ENCODE measurements at places on chromosomes 5 and 9.

- DNase-seq = no peak
Observed at GRCh38 chr5:126363658-126364057, 59.6 kb upstream of the GRAMD2B start.

- no peak for DNase-seq
Observed at GRCh38 chr5:56986626-56986947, 34.7 kb upstream of the MIER3 start.

- no peak for DNase-seq
Observed at GRCh38 chr5:149953436-149954121, 7.0 kb upstream of the SLC26A2 start.

DNA sequence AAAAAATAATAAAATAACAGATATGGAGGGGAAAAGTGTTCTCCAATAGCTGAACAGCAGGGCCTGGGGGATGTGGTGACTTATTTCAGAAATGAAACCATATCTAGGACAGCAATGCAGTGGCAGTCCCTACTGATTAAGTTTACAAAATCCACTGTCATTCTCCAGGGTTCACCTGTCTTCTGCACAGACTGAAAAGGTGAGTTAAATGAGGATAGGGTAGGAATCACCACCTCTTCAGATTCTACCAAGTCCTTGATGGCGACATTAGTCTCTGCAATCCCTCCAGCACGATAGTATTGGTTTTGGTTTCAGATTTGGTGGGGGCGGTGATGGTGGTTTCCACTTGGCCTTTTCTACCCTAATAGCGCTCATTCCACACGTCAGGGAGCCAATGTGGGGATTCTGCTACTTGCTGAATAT lies 32.3 kb upstream of the NPM1 start:
- DNase-seq = no peak

DNA sequence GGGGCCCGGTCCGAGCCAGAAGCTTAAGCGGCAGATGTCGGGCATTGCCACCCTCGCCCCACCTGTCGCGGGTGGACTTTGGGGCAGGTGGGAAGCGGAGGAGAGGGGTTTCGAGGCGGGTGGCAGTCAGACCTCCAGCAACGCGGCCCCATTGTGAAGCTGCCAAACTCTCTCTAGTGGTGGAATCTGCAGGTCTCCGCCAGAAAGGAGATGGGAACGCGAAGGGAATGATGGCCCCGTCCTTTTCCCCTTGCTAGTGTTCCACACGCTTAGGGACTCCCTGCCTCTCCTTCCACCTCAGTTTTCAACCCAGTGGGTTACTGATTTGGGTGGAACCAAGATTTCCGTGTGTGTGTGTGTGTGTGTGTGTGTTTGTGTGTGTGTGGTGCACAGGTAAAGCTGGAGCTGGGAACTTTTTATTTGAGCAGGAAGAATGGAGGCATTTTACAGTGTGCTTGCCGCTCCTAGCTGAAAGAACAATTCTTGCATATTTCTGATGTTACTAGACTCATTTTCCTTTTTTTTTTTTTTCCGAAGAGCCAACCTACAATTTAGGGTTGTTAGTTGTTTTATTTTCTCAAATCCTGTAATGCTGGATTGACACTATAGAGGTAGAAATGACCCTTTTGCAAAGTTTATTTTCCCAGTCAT lies 1.3 kb downstream of the MACIR start:
- DNase-seq = no peak

GRCh38 chr5:122419142-122419894 lies 107.3 kb downstream of the SNCAIP start:
- no peak for DNase-seq

GRCh38 chr5:172284611-172284980 lies 1.0 kb upstream of the UBTD2 start:
- DNase-seq = no peak

GRCh38 chr9:81621785-81622259 lies 67.5 kb downstream of the TLE1 start:
- no peak for DNase-seq

DNA sequence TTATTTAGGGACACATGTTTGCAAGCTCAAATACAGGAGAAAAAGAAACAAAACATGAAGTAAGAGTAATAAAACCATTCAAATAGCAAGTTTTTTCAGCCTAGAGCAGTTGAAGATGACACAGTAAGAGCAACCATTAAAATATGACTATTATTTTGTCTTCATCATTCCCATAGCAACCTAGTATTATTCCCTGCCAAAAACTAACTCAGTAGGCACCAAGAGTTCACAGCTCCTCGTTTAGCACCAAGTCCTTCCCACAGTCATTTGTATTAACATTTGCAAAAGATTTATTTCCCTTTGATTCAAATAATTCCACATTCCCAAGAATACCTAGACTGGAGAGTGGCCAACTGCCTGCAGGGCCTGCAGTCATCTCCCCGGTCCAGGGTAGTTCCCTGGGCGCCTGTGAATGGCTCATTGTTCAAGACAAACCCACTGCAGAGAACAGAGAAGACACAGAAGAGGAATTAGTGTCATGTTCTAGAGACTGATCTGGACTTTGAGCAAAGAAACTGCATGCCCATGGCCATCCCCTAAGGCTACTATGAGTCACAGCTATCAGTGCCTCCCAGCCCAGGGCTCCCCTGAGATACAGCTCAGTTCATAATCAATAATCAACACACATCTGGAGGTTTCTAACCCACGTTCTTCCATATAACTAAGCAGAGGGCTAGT lies 139.1 kb upstream of the MAP3K1 start:
- no peak for DNase-seq

DNA sequence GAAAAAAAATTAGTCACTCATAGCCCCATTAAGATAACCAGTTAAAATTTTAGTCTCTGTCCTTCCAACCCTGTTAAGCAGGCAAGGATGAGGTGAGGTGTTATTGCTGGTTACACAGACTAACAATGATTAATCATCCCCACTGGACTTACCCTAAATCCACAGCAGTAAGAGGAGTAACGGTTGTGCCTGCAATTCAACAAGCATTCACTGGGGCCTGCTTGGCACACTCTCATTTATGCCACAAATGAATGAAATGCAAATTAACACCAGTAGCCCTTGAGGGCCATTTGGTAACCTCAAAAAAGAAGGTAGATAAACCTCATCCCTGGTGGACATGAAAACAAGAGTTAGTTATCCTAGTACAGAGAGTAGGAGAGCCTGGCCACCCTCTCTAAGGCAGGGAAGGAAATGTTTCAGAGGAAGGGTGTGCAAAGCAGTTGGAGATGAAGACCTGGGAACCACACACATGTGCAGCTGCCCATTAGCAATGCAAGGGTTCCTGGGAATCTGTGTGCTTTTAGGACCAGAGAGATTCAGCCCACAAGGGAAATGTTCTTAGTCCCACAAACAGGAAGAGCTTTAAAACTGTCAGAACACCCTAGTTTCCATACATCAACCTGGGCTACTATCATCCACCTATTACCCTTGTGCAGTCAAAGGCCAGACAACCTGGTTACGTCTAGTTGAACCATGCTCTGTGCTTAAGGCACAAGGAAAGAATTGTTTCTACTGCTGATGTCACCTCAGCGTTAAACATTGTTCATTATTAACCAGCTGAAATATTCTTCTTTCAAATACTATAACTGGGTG lies 7.7 kb downstream of the LHFPL2 start:
- no peak for DNase-seq

GRCh38 chr5:81169924-81170323 lies 63.2 kb upstream of the CKMT2 start:
- no peak for DNase-seq

- no peak for DNase-seq
Observed at GRCh38 chr5:123450114-123450513, 26.9 kb upstream of the CEP120 start.

DNA sequence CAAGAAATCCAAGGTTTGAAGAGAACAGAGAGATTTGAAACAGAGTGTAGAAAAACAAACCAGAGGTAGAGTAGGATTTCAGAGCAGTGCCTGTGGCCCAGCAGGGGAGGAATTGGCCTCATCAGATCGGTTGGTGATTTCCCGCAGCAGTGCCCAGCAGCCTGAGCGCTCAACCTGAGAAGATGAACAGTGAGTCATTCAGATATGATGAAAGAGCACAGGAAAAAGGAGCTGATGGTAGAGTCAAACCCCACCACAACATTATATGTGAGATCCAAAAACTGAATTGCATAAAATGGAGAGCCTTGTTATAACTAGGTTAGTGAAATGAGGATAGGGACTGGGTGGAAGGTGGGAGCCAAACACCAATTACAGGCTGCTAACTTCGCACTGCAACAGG lies 248.9 kb downstream of the PIK3R1 start:
- DNase-seq = no peak

GRCh38 chr5:676699-677076 lies 16.5 kb downstream of the TPPP start:
- no peak for DNase-seq

DNA sequence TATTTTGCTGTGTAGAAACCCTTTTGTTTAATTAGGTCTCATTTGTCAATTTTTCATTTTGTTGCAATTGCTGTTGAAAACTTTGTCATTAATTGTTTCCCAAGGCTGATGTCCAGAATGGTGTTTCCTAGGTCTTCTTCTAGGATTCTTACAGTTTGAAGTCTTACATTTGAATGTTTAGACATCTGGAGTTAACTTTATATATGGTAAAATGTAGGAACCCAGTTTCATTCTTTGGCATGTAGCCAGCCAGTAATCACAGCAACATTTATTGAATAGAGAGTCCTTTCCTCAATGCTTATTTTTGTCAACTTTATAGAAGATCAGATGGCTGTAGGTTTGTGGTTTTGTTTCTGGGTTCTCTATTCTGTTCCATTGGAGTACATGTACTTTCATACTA lies 1290.8 kb upstream of the CDH9 start:
- DNase-seq = no peak

DNA sequence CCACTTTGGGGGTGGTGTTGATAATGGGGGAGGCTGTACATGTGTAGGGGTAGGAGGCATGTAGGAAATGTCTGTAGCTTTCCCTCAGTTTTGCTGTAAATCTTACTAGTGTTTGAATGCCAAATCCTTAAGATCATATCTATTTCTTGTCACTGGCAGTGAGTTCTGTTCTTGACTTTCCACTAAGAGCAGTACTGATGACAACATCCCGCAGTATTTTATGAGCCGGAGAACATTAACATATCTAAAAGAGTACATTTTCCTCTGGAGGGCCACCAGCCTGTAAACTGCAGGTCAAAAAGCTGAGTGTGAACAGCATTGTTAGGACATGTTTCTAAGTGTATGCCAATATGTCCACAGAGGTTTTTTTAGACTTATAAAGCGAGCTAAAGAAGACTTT lies 2.5 kb upstream of the HSPB3 start:
- no peak for DNase-seq

- no peak for DNase-seq
Observed at GRCh38 chr9:87290241-87291052, 207.2 kb upstream of the DAPK1 start.

GRCh38 chr9:98564714-98565113 lies 144.0 kb downstream of the GABBR2 start:
- DNase-seq = no peak

GRCh38 chr5:76755779-76756637 lies 40.1 kb downstream of the F2R start:
- DNase-seq = no peak

- no peak for DNase-seq
Observed at GRCh38 chr9:85905957-85906356, 35.0 kb upstream of the NAA35 start.

DNA sequence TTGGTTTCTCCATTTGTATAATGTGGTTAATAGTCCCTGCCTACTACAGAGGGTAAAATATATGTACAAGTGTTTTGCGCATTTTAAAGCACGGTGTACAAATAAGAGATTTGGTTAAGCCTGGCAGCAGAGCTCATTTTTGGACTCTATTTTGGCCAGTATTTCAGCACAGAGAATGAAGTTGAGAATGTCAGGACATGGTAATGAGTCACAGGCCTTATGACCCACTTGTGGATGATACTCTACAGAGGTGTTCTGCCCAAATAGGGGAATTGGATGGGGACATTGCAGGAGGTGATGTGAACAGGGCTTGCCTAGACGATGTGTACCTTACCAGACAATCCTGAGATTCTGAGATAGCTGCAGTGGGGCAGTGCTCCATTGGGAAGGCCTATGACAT lies 50.6 kb downstream of the MELK start:
- no peak for DNase-seq

- DNase-seq = no peak
Observed at GRCh38 chr5:14155075-14155474, 11.9 kb downstream of the TRIO start.

DNA sequence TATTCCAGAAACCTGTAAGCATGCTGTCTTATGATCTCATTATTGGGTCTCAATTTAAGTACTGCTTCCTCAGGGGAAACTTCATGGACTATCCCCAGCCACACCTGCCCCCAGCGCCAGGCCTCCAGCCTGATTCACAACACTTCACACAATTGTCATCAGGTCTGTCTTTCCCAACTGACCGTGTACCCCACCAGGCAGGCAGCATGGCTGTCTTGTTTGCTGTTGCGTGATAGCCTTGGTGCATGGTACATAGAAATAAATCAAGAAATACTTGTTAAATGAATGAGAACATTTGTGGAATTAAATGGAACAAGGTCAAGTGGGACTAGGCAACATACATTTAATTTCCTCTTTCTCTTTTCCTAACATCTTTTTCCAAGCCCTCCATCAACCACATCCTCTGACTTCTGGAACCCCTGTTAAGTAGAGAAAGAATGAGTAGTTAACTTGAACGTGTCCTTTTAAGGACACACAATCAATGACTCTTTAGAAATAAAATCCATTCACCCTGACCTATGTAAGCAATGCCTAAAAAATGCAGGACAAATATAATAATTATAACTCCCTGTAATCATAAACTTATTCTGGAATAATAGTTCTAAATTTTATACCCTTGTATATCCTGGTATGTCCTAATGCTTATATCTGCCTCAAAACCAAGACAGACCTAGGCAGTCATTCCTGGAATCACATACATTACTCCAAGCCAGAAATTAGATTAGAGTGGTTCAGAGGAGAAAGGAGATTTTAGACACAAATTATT lies 17.2 kb upstream of the THG1L start:
- no peak for DNase-seq

DNA sequence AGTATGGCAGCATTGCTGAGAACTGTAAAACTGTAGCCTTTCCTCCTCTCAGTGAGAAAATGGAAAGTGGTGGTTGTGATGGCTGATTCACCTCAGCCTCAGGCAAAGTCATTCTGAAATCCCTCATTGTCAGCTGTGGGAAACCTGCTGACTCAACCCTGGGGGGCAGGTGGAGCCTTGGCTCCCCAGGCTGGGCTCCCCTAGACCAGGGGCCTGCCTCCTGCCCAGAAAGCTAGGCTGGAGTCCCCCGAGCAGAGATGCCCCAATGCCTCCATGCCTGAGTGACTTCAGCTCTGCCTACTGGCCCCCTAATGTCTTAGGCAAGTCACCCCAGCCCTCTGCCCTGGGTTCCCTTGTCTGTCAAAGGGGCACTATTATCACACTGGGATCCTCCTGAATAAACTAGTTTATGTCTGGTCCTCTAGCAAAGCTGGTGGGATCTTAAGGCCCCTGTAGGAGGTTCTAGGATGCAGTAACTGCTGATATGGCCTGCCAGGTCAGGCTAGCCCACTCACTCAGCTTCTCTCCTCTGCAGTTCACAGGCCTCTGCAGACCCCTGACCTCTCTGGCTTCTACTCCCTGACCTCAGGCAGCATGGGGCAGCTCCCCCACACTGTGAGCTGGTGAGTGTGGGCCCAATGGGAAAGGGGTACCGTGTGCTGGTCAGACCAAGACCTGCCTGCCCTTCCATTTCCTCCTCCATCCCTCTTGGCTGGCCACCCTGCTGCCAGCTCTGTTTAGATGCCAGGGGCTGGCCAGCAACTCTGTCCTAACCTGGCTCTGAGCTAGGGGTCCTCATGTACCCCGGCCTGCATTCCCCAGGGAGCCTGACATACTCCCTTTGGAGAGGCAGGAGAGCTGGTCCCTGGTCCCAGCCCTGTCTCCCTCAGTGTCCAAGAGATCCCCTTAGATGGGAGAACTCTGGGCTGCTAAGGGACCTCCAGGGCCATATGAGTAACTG lies 24.2 kb downstream of the TCF7 start:
- no peak for DNase-seq

Measured in T-helper 17 cell (primary cell).